ENCODE measurements at places on chromosomes 2 and 18.

- DNase-seq: peak; percentile 57
Measured at GRCh38 chr2:191218292-191218898, 26.8 kb upstream of the MYO1B start.

GRCh38 chr2:200042102-200042735 is 86.8 kb downstream of the MAIP1 start:
- DNase-seq: no peak

DNA sequence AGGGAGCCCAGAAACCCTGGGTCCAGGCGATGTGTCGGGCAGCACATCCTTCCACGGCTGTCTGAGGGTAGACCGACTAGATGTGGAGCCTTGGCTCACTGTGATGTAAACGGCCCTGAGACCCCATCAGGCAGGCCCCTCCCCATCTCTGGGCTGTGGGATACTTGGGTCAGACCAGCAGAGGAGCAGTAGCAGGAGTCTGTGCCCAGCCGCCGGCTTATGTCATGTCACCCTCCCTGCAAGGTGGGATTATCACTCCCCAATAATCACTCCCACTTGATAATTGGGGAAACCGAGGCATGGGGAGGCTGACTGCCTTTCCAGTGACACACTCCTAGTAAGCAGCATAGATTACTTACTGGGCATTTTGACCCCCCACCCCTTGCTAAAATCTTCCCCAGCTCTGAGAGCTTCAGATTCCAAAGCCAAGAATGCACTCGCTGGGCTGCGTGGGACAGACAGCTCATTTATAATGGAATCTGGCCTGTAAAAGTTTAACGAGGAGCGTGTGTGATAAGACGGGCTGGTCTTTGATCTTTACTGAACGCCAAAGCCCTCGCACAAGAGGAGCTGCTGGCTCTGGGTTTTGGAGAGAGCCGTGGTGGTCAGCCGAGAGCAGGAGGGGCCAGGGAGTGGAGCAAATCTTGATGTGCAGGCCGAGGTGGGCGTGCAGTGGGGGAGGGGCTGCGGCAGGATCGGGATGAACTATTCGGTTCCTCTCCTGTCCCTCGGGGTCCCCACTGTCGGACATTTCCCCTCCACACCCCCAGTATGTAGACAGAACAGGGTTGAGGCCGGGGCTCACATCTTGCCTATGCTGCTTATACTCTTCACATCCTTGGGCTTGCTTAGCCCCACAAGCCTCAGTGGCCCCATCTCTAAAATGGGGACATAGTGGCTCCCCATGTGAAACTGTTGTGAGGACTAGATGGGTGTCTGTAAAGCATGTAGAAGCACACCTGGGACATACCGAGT is 200.0 kb downstream of the GLI2 start:
- no peak for DNase-seq

DNA sequence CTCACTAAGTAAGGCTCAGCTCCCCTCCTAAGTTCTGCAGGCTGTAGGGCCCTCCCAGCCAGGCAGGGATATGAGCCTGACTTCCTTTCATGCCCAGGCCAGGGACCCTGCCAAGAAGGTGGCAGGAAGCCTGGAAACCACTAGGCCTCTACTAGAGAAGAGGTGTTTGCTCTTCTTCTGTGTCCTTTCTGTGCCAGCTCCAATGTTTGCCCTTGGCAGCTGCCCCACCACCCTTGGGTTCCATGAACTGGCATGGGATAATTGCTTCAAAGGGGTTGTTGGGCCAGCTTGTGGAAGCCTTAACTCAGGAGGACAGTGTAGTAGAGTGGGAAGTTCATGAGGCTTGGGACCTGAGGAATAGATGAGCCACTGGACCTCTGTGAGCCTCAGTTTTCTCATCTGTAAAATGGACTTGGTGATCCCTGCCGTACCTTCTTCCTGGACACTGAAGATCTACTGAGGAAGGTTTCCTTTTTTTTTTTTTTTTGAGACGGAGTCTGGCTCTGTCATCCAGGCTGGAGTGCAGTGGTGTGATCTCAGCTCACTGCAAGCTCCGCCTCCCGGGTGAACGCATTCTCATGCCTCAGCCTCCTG is 3.9 kb downstream of the SLC35F6 start:
- no peak for DNase-seq

DNA sequence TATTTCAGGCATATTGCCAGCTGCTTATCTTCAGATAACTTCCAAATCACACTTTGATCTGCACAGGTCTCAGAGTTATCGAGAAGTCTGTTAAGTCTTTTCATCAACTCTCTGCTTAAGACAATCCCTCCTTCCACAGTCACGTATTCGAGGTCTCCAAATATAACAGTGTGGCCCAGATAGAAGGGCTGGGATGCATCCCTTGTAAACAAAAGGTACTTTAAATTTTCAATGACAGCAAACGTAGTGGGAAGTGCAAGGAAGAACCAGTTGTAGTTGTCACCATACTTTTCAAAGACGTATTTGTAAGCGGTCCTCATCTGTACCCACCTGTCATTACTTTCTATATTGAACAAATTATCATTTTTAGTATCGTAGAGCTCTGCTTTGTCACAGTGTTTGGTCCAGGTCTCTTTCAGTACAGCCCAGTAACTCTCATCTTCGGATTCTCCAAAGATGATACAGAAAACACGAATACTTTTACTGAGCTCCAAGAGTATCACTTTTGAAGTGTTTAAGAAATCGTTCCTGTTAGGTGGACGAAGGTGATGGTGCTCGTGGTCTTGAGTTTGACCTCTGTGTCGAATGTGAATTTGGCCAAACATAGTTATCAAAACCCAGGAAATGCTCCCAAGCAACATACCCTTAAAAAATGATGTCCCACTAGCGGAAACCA is 445 bp downstream of the C1GALT1C1L start:
- no peak for DNase-seq

DNA sequence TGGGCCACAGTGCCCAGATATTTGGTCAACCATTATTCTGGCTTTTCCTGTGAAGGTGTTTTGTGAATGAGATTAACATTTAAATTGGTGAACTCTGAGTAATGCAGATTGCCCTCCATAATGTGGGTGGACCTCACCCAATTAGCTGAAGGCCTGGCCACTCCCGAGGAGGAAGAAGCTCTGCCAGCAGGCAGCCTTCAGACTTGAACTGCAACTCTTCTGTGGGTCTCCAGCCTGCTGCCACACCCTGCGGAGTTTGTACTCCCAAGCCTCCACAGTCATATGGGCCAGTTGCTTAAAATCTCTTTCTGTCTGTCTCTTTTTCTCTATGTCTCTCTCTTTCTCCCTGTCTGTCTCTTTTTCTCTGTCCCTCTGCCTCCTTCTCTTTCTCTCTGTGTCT is 262.7 kb downstream of the MYCN start:
- no peak for DNase-seq

- no peak for DNase-seq
Measured at GRCh38 chr2:190809139-190809764, 71.4 kb upstream of the GLS start.

DNA sequence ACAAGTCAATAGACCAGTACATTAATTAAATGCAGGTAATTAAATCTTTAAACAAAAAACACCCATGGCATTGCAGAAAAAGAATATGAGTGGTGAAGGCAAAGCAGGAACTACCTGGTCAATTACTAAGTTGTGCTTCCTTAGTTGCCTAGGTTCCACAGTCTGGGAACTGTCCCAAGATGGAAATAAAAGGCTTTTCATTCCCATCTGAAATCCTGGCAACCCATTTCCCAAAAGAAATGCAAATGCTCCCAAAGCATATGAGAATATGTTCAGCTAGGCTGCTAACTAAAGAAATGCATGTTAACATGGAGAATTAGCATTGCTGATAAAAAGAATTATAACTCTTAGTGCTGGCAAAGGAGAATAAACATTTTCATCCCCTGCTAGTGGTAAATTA is 177.8 kb downstream of the TMEM163 start:
- no peak for DNase-seq

GRCh38 chr18:75365837-75366236 is 61.7 kb downstream of the SMIM21 start:
- DNase-seq: no peak

DNA sequence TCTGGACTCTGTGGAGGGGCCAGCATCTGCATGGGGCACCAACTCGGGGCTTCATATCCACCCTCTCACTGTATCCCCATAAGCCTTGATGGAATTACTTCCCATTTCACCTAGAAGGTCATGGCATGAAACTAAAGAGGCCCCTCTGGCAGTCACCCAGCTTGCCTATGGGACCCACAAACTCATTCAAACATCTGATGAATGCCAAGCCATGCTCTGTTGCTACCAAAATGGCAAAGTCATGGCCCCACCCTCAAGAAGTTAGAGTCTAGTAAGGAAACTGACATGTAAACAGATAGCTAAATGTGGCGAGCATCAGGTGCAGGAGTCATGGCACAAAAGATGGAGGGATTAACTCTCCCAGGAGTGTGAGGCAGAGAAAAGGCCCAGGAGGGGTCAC is 14.5 kb downstream of the CYB5A start:
- no peak for DNase-seq

DNA sequence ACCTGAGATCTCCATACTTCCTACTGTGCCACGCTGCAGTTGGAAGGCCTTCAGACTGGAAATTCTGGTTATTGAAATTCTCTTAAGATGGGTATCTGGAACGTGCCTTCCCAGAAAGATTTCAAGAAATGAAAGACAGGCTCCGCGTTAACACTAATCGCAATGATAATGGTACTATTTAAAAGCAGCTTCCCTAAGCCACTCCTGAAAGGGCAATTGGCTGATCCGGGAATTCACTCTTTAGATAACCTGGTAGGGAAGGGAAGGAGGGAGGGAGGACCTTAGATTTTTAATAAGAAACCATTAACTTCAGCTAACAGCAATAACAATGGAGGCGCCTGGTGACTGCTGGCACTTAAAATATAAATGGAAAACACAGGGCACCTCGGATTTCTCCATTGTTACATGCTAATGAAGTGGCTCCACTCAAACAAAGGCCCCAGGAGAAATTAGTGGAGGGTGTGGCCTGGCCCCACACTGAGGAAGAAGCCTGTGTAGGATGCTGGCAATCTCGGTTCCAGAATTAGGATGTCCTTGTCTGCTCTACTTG is 22.5 kb upstream of the MTA3 start:
- peak; percentile 38 for DNase-seq

- peak; percentile 54 for DNase-seq
Measured at GRCh38 chr2:94874277-94874997, 3.2 kb downstream of the TEKT4 start.

DNA sequence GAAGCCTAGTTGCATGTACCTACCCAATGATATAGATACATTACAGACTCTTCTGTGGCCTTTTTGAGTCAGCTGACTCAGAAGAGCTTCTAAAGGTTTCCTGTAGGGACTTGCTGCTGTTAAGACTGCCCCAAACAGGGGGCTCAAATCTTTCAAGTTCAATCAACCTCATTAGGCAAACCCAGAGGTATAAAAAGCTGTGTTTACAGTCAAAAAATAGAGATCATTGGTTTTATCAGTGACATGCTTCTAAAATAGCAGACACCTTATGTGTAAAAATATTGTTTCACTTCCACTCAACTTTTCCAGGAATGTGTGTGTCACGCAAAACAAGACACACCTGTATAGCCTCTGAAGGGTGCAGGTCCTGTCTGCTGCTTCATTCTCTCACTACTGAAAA is 624.3 kb upstream of the FANCL start:
- no peak for DNase-seq

DNA sequence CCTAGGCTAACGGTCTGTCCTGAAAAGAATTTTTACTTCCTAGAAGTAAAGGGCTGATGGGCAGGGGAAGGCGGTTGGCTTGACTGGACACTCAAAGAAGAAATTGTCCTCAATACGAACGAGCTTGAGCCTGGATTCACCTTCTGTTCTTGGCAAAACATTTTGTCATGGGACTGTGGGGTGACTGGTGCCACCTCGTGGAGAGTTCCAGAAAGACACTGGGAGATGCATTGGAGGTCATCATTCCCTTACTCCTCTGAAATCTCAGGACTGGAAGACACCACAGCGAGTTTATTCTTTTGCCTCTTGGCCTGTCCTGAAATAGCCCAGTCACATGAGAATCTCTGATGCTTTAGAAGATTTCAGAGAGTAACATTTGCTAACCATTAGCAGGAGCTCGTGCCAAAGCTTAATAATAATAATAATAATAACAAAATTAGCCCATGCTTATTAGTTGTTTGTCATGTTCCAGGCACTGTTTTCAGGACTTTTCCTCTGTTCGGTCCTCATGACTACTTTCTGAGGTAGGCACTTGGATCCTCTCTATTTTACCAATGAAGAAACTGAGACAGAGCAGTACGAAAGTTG is 44.5 kb downstream of the TMEM182 start:
- peak; percentile 30 for DNase-seq

GRCh38 chr2:230738924-230739323 is 26.3 kb downstream of the CAB39 start:
- no peak for DNase-seq

GRCh38 chr2:25362434-25363145 is 20.9 kb upstream of the DNMT3A start:
- DNase-seq: peak; percentile 78

DNA sequence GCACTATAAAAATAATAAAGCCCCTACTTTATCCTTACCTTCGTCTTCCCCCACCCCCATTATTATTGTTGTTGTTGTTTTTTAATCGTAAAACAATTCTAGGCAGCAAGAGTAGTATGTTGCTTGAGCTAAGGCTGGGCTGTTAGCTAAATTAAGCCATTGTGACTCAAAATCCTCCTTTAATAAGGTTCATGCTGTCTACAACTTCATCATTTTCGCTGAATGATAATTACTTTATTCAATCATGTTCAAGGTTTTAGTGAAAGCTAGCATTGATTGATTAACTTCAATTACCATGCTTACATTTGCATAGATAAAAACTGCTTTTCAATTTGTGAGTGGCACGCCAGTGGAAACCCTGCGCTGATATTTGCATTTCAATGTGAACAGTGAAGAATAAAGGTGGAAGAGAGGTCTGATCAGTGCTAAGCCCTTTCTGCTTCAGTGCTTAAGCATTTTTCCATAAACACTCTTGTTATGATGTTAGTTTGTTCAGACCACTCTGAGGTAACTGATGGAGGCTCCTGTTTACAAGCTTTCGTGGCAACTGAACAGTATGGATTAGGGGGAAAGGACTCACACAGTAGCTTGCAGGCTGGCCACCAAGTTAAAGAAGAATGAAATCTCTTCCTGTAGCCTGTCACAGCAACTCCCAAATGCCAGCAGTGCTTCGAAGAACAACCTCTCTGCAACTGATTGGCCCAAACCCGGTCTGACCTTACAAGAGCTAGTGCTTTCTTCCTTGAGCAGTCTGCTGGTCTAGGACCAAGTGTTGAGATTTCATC is 156.8 kb downstream of the GPD2 start:
- no peak for DNase-seq

GRCh38 chr18:3906116-3906750 is 456.3 kb downstream of the TGIF1 start:
- DNase-seq: no peak

GRCh38 chr2:110219496-110220189 is 7.3 kb upstream of the MTLN start:
- no peak for DNase-seq

GRCh38 chr2:42878581-42878980 is 86.2 kb upstream of the HAAO start:
- no peak for DNase-seq

All from OCI-LY7 (cell line).